ENCODE measurements at places on chromosomes 12 and 14. TPM values are rescaled to one million over a fixed set of nuclear protein-coding genes. Genes with fewer than 3 reads are reported as not detected.

DNA sequence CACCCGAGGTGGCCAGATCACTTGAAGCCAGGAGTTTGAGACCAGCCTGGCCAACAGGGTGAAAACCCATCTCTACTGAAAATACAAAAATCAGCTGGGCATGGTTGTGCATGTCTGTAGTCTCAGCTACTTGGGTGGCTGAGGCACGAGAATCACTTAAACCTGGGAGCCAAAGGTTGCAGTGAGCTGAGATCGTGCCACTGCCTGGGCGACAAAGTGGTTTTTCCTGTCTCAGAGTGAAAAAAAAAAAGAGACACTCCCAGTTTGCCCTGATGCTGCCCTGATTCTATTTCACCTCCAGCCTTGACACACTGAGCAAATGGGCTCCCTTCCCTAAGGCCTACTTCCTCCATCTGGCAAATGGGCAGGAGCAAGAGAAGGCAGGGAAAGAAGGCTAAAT, 28.5 kb upstream of the PLEK2 start:
- DNase-seq = no peak

GRCh38 chr14:61227884-61228591, 53.1 kb downstream of the TMEM30B start:
- no peak for DNase-seq

Gene MGAT2
- total RNA-seq = 105 TPM

Gene GALNT9
- 1.5 TPM for total RNA-seq

DNA sequence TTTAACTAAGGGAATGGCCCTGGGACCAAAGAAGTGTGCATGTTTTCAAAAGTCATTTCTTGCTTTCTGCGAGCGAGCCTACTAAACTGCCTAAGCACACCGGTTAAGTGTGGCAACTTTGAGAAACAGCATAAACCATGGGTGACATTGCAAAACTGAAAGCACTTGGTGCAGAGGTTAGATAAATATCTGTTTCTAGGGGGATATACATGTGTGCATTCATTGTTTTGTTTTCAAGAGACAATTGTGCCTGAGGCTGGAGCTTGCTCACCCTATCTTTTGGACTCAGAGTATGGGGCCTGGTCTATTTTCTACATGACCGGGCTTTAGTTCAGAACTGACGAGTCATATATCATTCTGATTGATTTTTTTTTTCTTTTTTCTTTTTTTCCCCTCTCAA, 923.4 kb downstream of the NRXN3 start:
- DNase-seq = no peak
